ENCODE measurements at places on chromosomes 11 and 22.

GRCh38 chr22:28328756-28329155 lies 350.9 kb downstream of the TTC28 start:
- no peak for DNase-seq

- DNase-seq: no peak
Observed at GRCh38 chr11:134417871-134418840, 6.1 kb upstream of the B3GAT1 start.

DNA sequence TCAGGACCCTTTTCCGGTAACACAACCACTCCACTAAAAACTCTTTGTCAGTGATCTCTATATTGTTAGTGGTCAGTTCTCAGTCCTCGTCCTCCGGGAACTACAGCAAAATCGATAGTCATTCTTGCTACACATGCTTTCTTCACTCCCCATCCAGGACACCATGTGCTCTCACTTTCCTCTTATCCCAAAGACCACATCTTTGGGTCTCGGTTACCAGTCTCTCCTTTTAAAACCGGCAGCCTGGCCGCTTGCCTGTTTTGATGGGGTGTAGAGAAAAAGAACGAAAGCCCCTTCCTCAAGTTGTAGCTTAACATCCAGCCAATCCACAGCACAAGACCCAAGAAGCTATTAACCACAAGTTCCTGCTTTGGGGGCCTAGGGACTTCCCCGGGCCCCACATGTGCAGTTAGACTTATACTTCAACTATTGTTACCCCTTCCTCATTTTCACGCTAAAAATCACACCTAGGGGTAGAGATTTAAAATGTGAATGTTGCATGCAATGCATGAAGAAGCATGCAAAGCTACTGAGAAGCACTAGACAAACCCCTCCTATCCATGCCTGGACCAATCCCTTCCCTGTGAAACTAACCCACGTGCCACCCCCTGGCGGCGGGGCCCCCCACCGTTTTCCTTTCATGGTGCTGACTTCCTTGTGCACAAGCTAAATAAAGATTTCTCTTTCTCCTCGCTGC lies 1.5 kb upstream of the TOLLIP start:
- no peak for DNase-seq

- DNase-seq: no peak
Observed at GRCh38 chr22:27142286-27142685, 484.9 kb downstream of the MIAT start.

- DNase-seq: no peak
Observed at GRCh38 chr11:32307471-32307870, 127.9 kb downstream of the WT1 start.

DNA sequence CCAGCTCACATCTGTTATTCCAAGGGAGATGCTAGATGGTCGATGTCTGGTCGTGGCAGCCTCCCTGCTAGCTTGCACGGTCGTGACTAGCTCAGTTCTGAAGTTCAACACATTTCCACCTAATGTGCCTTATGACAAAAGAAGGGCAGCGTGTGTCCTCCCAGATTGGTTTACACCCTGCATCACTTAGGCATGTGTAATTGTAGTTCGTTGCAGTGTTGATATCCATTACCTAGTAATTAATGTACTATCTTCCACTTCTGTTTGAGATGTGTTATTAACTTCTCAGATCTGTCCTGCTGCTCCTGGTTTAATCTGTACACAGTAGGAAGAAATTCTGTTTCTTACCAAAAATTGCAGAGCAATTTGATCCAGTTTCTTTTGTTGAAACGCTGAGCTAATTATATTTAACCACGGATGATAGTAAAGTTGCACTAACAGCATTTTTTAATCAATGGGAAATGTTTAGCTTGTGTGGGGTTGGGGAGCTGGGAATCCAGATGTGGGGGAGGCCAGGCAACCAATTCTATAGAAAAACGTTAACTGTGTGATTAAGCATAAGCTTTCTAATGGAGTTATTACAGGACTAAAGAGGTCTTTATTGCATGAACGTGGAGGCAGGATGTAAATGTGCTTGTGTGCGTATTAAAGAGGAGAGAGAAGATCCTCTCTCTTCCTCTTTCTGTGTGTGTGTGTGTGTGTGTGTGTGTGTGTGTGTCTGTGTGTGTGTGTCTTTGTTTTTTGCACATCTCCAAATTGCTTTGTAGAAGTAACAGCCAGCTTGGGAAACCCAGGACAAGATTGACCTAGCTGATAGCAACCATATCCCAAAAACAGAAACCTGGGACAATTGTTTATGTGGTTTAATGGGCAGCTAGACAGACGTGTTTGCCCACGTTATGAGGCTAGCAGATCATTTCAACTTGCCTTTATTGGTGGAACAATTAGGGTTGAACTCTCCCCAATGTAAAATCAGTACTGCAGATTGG lies 145.7 kb upstream of the TTC12 start:
- DNase-seq: no peak

DNA sequence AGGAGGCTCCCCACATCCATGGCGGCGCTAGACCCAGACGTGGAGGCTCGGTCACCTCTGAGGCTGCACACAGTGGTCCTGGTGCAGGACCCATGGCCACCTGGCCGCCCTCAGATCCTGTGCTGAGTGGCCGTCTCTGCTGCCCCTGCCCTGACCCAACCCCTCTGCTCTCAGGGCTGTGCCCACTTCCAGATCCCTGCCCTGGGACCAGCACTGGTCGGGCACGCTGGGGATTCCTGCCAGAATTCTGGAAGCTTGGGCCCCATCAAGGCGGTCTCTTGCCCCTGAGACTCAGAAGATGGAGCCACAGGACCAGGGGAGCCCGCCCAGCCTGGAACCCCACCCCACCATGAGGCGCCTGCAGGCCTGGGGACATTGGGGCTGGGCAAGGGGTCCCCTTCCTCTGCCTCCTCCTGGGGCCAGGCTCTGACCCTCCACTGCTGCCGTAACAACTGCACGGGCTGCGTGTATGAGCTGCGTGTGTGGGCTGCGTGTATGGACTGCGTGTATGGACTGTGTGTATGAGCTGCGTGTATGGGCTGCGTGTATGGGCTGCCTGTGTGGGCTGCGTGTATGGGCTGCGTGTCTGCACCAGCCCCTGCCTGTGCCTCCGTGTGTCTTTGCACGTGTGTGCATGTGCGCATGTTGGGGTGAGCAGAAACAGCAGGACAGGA lies 48.7 kb downstream of the IGLL1 start:
- no peak for DNase-seq

DNA sequence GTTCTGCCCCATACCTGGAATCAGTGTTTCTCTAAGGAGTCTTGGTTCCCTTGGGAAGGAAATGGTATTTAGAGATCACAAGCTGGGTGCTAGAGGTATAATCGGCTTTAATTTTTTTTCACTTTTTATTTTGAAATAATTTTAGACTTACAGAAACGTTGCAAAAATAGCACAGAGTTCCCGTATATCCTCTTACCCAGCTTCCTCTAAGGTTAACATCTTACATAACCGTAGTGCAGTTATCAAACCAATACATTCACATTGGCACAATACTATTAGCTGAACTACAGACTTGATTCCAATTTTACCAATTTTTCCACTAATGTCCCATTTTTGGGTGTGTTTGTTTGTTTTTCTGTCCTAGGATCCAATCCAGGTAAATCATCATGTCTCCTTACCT lies 63.8 kb downstream of the RBX1 start:
- DNase-seq: no peak

GRCh38 chr22:30742291-30743256 lies 47.9 kb downstream of the OSBP2 start:
- DNase-seq: no peak

DNA sequence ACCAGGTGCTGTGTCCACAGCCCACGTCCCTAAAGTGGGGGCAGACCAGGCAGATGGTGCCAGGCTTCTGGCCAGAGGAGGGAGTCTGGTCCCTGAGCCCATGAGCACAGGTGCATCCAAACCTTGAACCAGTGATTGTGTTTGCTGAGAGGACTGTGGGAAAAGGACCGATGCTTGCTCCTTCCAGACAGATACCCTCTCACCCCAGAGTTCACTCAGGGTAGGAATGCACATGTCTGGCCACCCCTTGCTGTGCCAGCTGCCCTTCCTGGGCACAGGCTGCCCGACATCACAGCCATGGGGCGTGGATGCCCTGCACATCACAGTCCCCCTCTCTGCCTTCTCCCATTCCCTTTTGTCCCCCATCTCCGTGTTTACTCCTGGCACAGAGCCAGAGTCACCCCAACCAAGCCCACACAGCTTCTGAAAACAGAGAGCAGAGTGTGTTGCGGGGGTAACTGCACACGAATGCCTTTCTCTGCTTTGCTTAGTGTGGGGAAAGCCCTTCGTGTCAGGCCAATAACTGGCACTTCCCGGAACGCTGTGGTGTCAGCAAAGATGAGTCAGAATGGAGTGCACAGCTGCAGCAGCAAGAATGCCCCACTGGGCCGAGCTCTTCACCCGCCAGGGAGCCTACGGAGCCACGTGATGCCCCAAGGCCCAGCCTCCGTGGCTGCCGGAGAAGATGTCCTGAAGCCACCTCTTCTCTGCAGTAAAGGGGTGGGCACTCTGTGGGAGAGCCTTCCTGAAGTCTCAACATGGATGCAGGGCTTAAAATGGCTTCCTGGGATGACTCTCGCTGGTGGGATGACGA lies 7.6 kb downstream of the CARS1 start:
- no peak for DNase-seq

DNA sequence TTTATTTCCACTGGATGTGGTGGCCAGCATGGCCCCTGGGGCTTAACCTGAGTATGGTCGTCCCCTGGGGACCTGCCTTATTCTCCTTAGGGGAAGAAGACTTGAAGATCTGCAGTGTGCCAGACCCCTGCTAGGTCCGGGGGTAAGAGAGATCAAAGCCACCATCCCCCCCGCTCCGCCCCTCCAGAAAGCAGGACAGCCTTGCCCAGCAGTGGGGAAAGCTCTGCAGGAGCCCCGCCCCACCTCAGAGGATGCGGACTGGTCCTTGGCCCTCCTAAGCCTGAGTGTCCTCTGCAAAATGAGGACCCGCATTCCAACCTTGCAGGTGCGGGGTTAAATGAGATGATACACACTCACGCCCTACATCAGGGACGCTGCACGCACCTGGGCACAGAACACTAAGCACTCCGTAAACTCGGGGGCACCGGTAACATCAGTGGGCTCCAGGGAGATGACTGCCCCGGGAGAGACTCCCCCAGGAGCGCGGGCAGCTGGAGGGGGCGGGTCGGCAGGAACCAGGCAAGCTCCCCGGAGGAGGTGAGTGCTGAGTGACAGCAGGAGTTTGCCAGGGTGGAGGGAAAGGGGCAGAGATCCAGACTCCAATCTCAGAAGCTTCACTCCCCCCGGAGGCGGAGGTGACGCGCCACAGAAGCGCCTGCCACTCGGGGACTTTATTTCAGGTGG lies 564 bp upstream of the ANO1 start:
- DNase-seq: no peak

DNA sequence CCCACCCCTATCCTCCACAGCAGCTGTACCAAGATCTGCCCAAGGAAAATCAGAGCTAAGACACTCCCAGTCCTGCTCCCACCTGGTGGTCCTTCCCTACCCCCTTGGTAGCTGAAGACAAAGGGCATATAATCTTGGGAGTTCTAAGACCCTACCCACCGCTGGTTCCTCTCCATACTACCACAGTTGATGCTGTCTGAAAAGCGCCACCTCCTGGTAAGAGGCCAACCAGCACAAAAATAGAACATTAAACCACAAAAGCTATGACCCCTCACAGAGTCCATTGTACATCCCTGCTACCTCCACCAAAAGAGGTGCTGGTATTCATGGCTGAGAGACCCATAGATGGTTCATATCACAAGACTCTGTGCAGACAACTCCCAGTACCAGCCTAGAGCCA lies 161.5 kb upstream of the ARHGAP42 start:
- DNase-seq: no peak

GRCh38 chr11:13465909-13466371 lies 2.9 kb upstream of the BTBD10 start:
- DNase-seq: no peak

DNA sequence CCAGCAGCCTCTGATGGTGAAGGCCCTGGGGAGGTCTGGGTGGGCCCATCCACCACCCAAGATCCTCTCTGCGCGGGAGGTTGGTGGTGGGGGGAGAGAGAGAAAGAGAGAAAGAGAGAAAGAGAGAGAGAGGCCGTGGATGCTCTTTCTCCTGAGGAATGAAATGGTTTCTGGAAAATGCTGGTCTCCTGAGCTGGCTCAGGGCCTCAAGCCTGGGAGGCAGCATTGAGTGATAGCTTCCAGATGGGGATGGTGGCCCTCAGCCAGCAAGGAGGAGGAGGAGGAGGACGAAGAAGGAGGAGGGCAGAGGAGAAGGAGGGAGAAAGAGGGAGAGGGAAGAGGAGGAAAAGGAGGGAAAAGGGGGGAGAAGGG lies 4.6 kb downstream of the TSPAN32 start:
- no peak for DNase-seq

- no peak for DNase-seq
Observed at GRCh38 chr11:115199481-115200069, 304.6 kb downstream of the CADM1 start.

Measured in stimulated activated CD4-positive, alpha-beta T cell treated with anti-CD3 and anti-CD28 coated beads, TNF-alpha, amount 100 ng/mL, for 4 hours (primary cell).